CD4-positive, CD25-positive, alpha-beta regulatory T cell (primary cell): ENCODE measurements at places on chromosomes 16 and 17.
A peak's percentile ranks its signal among the peaks of the same experiment; 100 is the strongest.

GRCh38 chr16:30619202-30619601, 9.0 kb upstream of the ZNF689 start:
- no peak for DNase-seq
- no peak overlapping the region for H3K4me3 ChIP-seq
- H3K27me3 ChIP-seq: peaks cover 8% of the 10 kb centered on the region
- no peaks in the 10 kb centered on the region for H3K4me1 ChIP-seq

- no peak for DNase-seq
- no peak overlapping the region for H3K27ac ChIP-seq
- H3K4me1 ChIP-seq: no peaks in the 10 kb centered on the region
- no peaks in the 10 kb centered on the region for H3K27me3 ChIP-seq
Measured at GRCh38 chr17:16814439-16814838, 124.4 kb downstream of the CCDC144A start.

DNA sequence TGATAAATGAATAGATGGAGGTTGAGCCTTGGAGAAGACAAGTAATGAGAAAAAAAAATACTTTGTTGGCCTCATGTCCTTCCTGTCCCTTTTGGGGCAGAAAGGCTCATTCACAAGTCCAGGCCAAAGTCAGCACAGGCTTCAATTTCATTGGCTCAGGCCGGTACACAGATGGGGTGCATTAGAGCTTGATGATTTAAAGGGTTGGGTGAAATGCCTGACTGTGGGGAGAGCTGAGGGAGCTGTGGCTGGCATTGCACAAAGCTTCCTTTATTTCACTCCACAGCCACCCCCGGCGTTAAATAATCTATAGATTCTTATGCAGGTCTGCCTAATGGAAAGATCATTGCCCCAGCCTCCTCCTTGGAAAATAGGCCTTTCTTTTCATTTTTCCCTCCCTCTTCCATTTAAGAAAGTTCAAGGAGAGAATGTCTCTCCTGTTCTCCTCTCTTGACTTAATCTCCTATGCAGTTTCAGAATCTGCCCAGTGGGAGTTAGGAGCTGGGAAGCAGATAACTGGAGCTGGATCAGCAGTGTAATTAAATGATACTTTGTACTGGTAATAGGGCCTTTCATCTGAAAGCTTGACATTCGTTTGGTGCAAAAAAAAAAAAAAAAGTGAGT, 24.4 kb downstream of the YPEL2 start:
- H3K27ac ChIP-seq: peak overlapping the region; percentile 47
- H3K27me3 ChIP-seq: no peaks in the 10 kb centered on the region
- H3K4me3 ChIP-seq: no peak overlapping the region
- peaks cover 40% of the 10 kb centered on the region for H3K36me3 ChIP-seq

DNA sequence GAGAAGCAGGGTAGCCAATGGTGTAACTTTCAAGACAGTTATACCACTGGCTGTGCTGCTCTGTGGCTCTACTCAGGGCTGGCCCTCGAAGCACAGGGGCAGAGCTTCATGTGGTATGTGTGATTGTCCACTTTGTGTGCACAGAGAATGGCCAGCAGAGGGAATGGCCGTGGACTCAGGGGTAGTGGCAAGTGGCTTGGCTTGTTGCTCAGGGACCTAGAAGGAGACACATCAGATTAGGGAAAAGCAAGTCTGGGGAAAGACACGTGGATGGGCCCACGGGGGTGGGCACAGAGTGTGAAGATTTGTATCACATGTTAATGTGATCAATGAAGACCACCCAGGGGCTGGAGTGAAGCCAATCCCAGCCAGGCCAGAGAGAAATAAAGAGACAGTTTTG, 20.0 kb upstream of the XYLT2 start:
- no peak for DNase-seq
- H3K27ac ChIP-seq: no peak overlapping the region
- H3K4me3 ChIP-seq: no peak overlapping the region

- H3K36me3 ChIP-seq: peaks cover 86% of the 10 kb centered on the region
- no peak overlapping the region for H3K27ac ChIP-seq
- DNase-seq: no peak
- no peaks in the 10 kb centered on the region for H3K4me1 ChIP-seq
Measured at GRCh38 chr17:41885733-41886132, 20.5 kb upstream of the KLHL11 start.

DNA sequence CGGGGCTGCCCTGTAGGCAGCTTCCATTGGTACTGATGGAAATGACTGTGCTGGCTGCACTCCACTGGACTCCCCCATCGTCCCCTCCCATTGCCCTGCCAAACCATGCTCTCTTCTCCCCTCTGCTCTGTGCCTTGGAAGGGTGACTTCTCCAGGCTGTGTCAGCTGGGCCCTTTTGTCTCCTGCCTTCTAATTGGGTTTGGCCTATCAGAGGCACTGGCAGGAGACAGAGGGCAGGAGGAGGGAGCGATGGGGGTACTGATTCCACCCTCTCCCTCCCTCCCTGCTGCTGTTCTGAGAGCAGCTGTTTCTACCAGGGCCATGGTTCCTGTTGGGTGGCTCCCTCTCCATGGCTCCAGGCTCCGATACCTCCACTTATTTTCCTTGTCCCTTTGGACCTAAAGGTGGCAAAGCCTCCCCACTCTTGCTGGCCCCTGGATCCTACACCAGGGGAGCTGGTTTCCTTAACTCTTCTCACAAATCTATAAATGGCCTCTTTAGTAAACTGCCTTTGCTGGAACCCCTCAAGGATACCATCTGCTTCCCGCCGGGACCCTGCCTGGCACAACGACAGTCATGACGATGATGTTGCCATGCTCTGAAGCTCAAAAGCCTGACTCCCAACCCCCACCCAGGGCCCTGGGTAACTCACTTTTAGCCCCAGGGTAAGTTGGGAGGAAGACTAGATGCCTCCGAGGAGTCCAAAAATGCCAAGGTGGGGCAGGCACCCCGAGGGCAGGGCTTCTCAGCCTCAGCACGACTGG, 123.8 kb upstream of the RPL38 start:
- H3K4me1 ChIP-seq: no peaks in the 10 kb centered on the region
- no peak for DNase-seq
- H3K36me3 ChIP-seq: no peaks in the 10 kb centered on the region
- no peaks in the 10 kb centered on the region for H3K27me3 ChIP-seq

- peaks cover 3% of the 10 kb centered on the region for H3K4me1 ChIP-seq
- no peak overlapping the region for H3K27ac ChIP-seq
- H3K36me3 ChIP-seq: no peaks in the 10 kb centered on the region
- H3K4me3 ChIP-seq: no peak overlapping the region
Measured at GRCh38 chr16:69555437-69555836, 10.3 kb upstream of the NFAT5 start.

DNA sequence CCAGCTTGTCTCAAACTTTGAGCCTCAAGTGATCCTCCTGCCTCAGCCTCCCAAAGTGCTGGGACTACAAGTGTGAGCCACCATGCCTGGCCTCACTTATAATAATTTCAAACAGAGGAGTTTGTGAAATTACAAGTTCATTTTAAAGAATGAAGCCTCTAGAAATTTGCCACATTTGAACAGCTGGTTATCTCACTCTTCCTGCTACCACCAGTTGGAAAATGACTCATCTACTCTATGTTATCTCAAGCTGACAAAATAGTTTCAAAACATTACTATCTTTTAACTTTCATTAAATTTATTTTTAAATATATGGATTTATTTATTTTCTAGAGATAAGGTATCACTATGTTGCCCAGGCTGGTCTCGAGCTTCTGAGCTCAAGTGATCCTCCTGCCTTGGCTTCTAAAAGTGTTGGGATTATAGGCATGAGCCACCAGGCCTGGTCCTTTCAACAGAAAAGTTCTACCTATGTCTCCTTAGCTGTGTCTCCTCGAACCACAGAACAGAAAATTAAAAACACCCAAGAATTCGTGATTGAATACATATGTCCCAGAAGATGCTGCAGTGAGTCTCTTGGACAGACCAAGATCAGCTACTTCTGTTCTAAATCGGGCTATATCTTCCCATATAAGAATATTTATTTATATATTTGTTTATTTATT, 47.6 kb downstream of the MYH13 start:
- H3K36me3 ChIP-seq: no peaks in the 10 kb centered on the region
- no peaks in the 10 kb centered on the region for H3K27me3 ChIP-seq
- H3K4me3 ChIP-seq: no peak overlapping the region
- DNase-seq: no peak
- H3K27ac ChIP-seq: no peak overlapping the region
- H3K4me1 ChIP-seq: no peaks in the 10 kb centered on the region

DNA sequence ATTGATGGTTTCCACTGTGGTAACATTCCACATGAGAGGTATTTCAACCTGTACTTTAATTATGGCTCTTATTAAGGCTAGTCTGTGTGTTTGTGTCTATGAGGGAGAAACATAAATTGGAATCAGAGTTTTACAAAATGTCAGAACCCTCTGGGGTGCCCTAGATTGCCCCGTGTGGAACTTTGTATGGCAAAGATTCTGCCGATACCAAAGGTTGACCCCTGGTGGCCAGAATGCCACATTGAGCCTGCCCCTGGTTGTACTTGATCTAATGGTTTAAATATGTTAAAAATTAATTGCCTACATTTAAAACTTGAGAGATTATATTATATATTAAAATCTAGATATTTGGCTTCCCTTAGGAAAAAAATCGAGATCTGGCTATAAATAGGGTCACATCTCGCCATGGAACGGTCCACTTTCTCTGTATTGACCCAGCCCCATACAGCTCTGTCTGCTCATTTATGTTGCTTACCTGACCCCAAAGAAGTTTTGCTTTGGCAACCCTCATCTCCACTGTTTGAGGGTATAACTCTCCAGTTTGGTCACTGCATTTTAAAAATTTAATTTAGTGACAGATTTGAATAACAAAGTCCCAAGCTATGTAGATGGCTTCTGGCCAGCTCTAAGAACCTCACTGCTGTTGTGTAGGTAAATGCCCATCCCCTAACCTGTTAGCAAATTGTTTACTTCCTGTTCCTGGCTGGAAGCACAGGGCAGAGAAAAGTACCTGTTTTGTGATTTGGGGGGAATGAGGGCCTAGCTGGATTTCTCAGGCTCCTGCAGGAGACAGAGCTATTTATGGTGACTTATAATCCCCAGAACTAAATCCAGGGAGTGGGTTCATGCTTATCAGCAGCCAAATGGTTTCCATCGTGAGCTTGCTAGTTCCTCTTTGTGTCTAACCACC, 95.0 kb downstream of the PLCG2 start:
- peak; percentile 60 for DNase-seq
- H3K36me3 ChIP-seq: no peaks in the 10 kb centered on the region
- no peaks in the 10 kb centered on the region for H3K27me3 ChIP-seq
- no peaks in the 10 kb centered on the region for H3K4me1 ChIP-seq
- no peak overlapping the region for H3K4me3 ChIP-seq
- no peak overlapping the region for H3K27ac ChIP-seq

DNA sequence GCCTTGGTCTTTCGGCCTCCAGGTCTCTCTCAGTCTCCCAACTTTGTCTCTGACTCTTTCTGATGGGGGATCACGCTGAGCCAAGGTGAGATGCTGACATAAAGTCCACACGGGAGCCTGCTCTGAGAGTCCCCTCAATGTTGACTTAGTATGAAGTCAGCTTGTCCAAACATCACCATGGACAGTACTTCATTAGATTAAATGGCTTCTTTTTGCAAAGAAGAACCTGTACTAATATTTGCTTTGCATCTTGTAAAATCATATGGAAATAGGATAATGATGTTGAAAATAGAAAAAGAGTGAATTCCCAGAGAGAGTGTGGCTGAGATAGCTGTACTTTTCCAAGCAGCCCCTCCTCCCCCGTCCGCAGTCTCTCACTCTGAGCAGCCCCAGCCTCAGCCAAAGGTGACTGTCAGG, 56.7 kb upstream of the SIAH1 start:
- no peak for DNase-seq
- H3K27me3 ChIP-seq: no peaks in the 10 kb centered on the region
- no peaks in the 10 kb centered on the region for H3K4me1 ChIP-seq
- no peaks in the 10 kb centered on the region for H3K36me3 ChIP-seq
- H3K27ac ChIP-seq: no peak overlapping the region
- no peak overlapping the region for H3K4me3 ChIP-seq

GRCh38 chr16:67651847-67652246, 6.9 kb downstream of the CARMIL2 start:
- peaks cover 4% of the 10 kb centered on the region for H3K4me1 ChIP-seq
- no peaks in the 10 kb centered on the region for H3K27me3 ChIP-seq
- H3K36me3 ChIP-seq: peaks cover 70% of the 10 kb centered on the region
- no peak for DNase-seq

DNA sequence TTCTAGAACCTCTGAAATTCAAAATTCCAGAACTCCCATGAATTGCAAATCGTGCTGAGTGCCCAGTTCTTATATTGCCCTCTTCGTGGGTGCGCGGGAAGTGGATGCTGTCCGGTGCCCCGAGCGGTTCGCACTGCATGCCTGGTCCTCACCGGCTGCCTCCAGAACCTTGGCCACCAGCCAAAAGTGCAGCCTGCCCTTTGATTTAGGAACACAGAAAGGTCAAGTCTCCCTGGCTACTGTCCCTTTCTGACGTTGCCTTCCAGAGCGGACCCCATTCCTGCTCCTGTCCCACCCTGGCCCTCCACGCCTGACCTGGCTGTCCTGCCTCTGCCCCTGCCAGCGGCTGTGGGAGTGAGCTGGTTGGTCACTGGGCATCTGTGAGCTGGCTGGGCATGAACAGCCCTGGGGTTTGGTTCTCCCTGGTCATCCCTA, 9.7 kb downstream of the NEUROD2 start:
- H3K27me3 ChIP-seq: peaks cover 30% of the 10 kb centered on the region
- H3K4me3 ChIP-seq: no peak overlapping the region
- H3K4me1 ChIP-seq: peaks cover 18% of the 10 kb centered on the region
- DNase-seq: no peak

GRCh38 chr16:58499615-58500351, at the start of gene NDRG4:
Gene NDRG4 (plus strand): TSS chr16:58500143. CDS start chr16:58500249, 106 bp downstream.
- H3K36me3 ChIP-seq: no peaks in the 10 kb centered on the region
- DNase-seq: peak; percentile 53
- no peak within 1 kb of the TSS for H3K27ac ChIP-seq
- H3K4me3 ChIP-seq: no peak within 1 kb of the TSS

GRCh38 chr17:79046916-79047280, 22.9 kb downstream of the C1QTNF1 start:
- no peaks in the 10 kb centered on the region for H3K36me3 ChIP-seq
- H3K4me1 ChIP-seq: no peaks in the 10 kb centered on the region
- H3K27ac ChIP-seq: no peak overlapping the region

- peak overlapping the region; percentile 74 for H3K4me3 ChIP-seq
- H3K27ac ChIP-seq: peak overlapping the region; percentile 78
- H3K36me3 ChIP-seq: no peaks in the 10 kb centered on the region
- H3K27me3 ChIP-seq: no peaks in the 10 kb centered on the region
- peaks cover 16% of the 10 kb centered on the region for H3K4me1 ChIP-seq
Measured at GRCh38 chr17:7922845-7923628, 6.6 kb downstream of the KCNAB3 start.

GRCh38 chr17:58587713-58588117, 73.3 kb upstream of the MTMR4 start:
- peaks cover 4% of the 10 kb centered on the region for H3K4me1 ChIP-seq
- no peaks in the 10 kb centered on the region for H3K36me3 ChIP-seq
- peak overlapping the region; percentile 3 for H3K4me3 ChIP-seq
- peak; percentile 43 for DNase-seq
- no peak overlapping the region for H3K27ac ChIP-seq

- DNase-seq: no peak
- peaks cover 19% of the 10 kb centered on the region for H3K4me1 ChIP-seq
- no peak overlapping the region for H3K4me3 ChIP-seq
- no peaks in the 10 kb centered on the region for H3K36me3 ChIP-seq
Measured at GRCh38 chr16:35678-36305, 17.6 kb downstream of the POLR3K start.
